ENCODE measurements at places on chromosomes 1 and 21.

- DNase-seq, result no peak
Observed at GRCh38 chr1:1204998-1205768, 1.2 kb downstream of the TNFRSF18 start.

- no peak for DNase-seq
Observed at GRCh38 chr1:183630748-183631147, 4.8 kb downstream of the ARPC5 start.

- DNase-seq, result no peak
Observed at GRCh38 chr1:15008783-15009729, 144.5 kb upstream of the TMEM51 start.

- DNase-seq, result no peak
Observed at GRCh38 chr21:24276204-24276603, 1331.1 kb downstream of the MRPL39 start.

All from activated CD4-positive, CD25-positive, alpha-beta regulatory T cell (primary cell).